ENCODE measurements at places on chromosomes 3 and 15.

GRCh38 chr15:67253549-67254237 lies 768 bp downstream of the AAGAB start:
- DNase-seq = no peak

GRCh38 chr3:51622413-51622812 lies 48.6 kb upstream of the TEX264 start:
- DNase-seq = no peak

DNA sequence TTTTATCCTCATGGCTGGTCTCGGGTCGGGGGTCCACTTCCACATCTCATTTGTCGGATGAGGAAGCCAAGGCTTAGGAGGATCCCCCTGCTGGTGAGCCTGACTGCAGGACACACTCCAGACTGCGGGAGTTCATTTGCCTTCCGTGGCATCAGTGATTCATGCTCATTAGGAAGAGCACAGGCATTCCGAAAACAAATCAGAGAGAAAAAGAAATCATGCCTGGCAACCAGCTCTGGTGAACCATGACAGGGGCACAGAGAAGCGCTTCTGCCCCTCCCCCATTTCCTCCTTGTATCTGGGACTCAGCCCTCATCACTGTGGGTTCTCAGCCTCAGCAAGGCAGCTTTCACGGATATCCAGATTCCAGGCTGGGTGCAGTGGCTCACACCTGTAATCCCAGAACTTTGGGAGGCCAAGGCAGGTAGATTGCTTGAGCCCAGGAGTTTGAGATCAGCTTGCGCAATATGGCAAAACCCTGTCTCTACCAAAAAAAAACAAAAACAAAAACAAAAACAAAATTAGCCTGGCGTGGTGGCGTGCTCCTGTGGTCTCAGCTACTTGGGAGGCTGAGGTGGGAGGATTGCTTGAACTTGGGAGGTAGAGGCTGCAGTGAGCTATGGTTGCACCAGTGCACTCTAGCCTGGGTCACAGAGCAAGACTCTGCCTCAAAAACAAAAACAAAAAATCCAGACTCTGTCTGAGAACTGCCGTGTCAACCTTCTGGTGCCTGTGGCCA lies 28.4 kb downstream of the IRAK2 start:
- peak; percentile 54 for DNase-seq

- no peak for DNase-seq
Observed at GRCh38 chr3:157948605-157949383, 157.4 kb downstream of the SHOX2 start.

DNA sequence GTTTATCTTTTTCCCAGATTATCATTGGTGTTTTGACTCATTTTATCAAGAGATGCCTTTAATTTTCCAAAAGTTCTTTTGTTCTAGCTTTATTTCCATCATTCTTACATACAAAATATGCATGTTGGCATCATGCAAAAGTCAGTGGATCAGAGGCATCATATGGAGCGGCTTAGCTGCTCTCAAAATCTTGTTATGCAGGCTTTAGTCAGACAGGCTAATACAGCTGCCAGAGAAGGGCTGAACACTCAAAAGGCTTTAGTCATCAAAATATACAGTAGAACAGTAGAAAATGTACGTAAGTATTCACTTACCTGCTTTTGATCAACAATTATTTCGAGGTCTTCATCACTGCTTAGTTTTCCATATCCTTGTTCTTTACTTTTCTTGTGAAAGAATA lies 65.5 kb downstream of the PEX5L start:
- DNase-seq = no peak

GRCh38 chr15:80060356-80061006 lies 1.0 kb downstream of the ZFAND6 start:
- DNase-seq = no peak

DNA sequence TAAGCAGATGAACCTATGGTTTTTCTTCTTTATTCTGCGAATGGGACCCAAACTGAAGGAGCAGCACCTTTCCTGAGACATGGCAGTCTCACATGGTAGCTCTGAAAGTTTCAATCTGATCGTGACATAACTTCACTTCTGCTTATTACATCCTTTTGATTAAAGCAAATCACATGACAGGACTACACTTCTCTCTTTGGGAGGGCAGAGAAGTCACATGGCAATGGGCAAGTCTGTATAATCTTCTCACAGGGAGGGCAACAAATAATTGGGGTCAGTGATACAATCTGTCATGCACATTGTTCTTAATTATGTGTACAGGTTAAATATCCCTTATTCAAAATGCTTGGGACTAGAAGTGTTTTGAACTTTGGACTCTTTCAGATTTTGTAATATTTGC lies 21.6 kb downstream of the NCBP2 start:
- no peak for DNase-seq

DNA sequence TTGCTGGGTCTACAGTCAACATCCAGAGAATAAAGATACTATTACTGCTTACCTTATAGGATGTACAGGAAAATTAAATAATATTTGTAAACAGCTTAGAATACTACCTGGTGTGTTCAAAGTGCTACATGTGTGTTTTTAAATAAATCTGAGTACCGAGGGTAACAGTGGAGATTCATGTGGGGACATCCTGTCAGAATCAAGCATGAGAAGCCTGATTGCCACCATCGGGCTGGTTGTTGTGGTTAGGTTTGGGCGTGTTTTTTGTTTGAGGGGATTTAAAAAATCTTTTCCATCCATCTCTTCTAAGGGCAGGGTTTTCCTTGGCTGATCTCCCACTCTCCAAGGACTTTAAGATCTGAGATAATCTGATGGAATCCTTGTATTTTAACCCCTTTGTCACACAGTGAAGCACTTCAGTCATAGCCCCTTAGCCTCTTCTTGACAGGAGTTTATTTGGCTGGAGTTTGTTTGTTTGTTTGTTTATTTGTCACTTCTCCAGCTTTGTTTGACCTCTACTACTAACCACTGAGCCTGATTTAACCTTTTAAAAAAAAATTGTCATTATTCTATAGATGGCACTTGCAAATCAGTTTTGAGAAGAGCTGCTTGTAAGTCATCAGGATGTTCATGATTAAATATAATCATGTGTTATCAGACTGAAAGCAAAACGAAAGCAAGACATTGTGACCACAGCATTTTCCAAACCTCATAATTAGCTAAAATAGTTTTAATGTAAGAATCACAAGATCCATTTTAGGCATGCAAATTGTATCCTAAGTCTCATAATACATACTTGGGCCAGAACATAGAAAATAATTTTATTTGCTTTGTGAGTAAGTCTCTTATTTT lies 72.8 kb upstream of the RARB start:
- no peak for DNase-seq

- DNase-seq = peak; percentile 29
Observed at GRCh38 chr15:34271493-34271892, 46.7 kb downstream of the EMC4 start.

GRCh38 chr3:43783987-43784639 lies 93.4 kb downstream of the ABHD5 start:
- DNase-seq = no peak

DNA sequence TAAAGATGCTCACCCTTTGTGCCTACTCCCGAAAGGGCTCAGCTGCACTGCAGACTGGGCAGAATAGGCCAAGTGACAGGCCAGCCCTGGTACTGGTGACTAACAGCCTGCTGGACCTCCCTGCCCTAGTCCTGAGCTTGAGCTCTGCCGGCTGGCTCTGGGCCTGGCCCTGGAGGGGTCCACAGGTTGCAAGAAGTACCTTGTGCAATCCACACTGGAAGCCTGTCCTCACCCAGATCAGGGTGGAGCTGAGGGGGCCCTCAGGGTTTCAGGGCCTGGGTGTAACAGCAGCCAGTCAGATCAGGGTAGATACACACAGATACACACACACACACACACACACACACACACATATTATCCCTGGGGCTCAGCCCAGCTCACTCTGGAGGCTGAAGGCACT lies 27.3 kb upstream of the PLA2G4D start:
- DNase-seq = no peak

DNA sequence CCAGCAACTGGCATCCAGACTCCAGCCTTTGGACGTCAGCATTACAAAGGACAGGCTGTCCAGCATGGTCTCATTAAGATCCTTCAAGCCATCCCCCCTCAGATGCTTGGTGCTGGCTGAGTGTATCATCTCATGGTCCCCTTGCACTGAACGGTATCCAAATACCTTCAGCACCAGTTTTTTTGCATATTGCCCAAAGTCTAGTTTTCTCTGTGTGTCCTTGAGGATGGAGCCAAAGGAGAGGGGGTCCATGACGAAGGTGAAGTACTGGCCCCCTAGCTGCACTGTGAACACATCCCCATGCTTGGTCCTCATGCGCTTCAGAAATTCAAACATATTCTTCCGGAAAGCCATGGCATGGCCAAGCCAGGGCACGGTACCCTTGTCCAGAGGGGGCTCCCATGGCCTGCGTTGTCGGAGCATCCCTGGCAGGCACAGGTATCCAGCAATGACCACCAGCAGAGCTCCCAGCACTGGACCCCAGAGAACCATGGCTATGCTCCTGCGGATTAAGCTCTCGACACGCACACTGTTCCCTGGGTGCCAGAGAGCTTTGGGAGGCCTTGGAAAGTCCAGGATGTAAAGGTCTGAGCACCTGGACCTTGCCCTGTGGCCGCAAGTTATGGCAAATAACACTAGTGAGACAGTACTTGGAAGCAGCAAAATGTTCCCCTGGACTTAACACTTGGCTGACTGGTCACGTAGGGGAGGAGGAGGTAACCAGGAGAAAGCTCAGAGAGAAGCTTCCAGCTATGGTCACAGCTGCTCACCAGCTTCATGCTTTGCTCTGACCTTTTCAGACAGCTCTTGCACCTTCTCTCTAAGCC lies at the start of gene CYP8B1:
TSS of gene CYP8B1 (minus strand) at position 555 of the 827 bp plus-strand sequence. CDS start at position 492, 63 bp downstream.
- DNase-seq = no peak

DNA sequence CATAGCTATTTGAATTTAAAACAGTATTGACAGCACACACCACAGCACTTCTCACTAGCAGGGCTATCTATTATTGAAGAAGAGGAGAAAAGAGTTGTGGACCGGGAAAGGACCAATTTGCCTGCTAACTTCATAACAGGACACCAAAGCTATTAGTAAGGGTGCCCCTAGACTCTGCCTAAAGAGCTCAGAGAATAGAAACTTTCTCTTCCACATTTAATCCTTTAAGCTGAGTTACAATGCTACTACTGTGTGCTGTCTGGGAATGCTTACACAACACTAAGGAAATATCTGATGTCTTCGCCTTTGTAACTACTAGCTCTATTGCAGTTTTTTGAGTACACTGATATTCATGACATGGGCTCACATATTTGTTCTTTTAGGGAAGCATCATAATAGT lies 13.5 kb upstream of the AADAC start:
- no peak for DNase-seq

- DNase-seq = no peak
Observed at GRCh38 chr3:168914662-168915061, 748.9 kb downstream of the MECOM start.

DNA sequence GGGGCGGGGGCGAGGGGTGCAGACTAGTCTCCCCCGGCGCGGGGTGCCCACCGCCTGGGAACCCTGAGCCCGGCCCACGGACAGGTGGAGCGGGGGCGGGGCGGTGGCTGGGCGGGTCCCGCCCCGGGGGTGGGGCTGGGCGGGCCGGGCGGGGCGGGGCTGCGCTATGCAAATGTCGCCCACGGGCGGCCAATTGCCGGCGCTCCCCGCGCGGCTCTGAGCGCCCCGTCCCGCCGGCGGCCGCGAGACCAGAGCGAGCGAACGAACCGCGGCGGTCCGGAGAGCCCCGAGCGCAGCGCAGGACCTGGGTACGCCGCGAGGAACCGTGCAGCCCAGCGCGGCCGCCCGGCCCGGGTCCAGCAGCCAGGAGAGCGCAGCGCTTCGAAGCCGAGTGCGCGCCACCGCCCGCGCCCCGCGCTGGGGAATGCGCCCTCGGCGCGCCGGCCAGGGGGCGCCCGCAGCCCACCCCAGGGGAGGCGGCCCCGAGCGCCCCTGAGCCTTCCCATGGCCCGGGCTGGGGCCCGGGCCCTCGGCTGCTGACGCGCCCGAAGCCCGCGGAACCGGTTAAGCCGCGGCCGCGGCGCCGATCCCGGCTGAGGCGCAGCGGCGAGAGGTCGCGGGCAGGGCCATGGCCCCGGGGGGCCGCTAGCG lies at the start of gene SEMA3F:
TSS of gene SEMA3F (plus strand) at position 485 of the 651 bp plus-strand sequence. CDS start 4,299 bp downstream, outside the sequence.
- DNase-seq = no peak

DNA sequence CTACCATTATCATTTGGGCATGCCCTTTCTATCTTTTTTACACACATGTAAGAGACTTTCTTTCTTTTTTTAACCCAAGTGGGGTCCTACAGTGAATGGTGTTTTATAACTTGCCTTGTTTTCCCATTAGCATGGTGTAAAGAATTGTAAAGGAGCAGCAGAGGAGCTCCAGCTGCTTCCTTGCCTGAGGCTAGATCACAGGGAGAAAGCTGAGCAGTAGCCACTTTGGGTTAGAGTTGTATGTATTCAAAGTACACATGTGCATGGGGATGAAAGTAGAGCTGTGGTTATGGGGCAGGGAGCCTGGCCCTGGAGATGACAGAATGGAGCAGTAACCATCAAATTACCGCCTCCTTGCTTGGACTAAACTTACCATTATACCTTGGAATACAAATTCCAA lies 231.1 kb upstream of the PDZRN3 start:
- no peak for DNase-seq

DNA sequence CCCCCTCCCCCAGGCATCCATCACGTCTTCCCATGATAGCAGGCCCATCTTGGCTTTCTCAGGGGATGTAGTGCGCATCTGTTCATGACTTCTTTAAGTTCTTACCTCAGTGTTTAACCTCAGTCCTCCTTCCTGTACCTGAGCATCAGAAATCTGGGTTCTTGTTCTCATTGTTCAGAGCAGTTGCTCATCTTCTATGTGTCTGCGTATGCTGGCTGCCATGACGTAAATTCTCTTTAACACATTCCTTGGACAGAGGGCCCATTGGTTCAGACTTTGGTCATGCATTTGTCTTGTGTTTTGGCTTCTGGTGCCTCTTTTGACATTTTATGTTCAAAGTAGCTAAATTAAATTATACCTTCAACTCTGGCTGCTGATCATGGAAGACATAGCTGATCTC lies 227.3 kb downstream of the CACNA2D3 start:
- DNase-seq = no peak

DNA sequence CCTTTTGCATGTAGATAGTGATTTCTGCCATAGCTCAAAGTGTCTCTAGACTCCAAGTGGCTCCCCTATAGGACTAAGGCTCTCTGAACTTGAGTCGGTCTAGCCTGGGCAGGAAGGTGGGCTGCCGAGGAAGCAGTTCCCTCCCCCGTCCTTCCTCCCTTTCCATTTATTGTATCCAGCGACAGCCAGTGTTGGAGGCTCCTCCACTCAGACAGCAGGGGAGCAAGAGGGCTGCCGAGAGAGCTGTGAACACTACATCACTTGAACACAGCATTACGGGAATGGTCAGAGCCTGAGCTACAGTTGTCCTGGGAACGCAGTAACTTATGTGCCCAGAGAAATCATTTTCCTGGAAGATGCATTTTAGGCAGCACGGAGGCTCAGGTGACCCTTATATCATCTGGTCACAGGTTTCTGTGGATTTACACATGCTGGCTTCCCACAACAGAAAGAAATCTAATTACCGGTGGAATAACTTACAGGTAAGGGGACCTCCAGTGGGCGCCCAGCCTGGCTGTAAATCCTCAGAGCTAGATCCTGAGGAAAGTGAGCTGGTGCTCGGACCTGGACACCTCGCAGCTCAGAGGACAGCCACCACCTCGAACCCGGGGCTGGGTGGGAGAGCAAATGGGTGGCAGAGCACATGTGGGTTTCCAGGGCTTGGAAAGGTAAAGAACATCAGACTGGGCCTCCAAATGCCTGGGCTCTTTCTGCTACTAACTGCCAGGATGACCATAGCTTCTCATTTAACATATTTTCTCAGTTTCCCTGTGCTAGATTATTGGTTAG lies 197.1 kb downstream of the UACA start:
- DNase-seq = no peak
